D721Med (cell line): ENCODE measurements at places on chromosomes 2 and 18.

DNA sequence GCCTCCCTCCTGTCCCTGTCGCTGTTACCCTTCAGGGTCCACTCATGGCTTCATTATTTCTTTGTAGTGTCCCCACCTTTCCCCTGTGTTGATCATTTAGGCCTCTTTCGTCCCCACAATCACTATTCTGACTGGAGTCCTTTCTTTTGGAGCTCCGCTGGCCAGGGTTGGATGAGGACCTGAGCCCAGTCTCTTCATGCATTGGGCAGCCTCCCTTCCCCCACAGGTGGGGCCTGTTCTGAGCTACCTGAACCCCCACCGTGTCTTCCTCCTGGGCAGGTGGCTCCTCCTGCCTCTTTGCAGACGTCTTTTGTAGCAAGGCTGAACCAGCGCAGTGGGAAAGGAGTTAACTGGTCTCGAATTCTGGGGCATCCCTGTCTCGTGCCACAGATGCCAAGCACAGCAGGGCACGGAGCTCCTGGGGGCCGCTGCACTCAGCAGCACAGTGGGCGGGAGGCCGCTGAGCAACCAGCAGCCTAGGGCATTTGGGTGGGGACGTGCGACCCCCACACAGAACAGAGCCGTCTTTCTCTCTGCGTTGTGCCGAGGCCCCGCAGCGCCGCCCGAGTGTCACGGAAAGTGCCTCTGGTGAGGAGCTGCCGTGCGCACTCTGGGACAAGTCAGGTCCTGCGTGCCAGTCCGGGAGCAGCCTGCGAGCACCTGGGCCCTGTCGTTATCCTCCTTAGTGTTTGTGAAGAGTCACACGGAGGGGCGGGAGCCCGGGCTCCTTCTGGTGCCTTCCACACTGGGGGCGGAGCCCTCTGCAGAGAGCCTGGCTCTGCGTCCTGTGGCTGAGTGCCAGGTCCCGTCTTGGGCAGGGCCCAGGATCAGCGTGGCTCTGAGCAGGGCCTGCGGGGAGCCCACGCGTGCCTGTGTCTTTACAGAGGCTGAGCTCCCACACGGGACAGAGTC lies 130.1 kb downstream of the NFATC1 start:
- DNase-seq: no peak

GRCh38 chr18:13007248-13007560 lies 16.0 kb downstream of the CEP192 start:
- DNase-seq: no peak

GRCh38 chr2:171178993-171179392 lies 18.3 kb upstream of the TLK1 start:
- DNase-seq: no peak

- DNase-seq: peak; percentile 85
Observed at GRCh38 chr2:62456721-62457539, 49.1 kb downstream of the TMEM17 start.

GRCh38 chr2:226903179-226903578 lies 67.3 kb downstream of the RHBDD1 start:
- DNase-seq: no peak

GRCh38 chr2:41194230-41194629 lies 742.3 kb upstream of the SLC8A1 start:
- no peak for DNase-seq

DNA sequence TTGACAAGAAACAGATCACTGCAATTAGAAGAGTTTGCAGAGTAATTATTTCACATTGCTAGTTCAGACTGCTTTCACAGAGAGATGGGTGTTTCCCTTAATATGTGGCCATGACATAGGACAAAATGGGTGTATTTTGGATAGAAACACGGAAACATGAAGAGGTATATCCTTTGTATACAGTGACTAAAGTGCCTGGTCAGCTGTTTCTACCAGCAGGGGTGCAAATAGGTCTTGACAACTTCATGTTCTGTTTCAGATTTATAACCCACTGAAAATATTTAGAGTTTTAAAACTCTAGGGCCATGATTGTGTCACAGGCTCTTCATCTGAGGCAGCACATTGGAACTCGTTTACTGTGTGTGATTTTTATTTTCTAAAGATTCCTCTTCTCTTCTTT lies 357.1 kb upstream of the TNP1 start:
- no peak for DNase-seq

DNA sequence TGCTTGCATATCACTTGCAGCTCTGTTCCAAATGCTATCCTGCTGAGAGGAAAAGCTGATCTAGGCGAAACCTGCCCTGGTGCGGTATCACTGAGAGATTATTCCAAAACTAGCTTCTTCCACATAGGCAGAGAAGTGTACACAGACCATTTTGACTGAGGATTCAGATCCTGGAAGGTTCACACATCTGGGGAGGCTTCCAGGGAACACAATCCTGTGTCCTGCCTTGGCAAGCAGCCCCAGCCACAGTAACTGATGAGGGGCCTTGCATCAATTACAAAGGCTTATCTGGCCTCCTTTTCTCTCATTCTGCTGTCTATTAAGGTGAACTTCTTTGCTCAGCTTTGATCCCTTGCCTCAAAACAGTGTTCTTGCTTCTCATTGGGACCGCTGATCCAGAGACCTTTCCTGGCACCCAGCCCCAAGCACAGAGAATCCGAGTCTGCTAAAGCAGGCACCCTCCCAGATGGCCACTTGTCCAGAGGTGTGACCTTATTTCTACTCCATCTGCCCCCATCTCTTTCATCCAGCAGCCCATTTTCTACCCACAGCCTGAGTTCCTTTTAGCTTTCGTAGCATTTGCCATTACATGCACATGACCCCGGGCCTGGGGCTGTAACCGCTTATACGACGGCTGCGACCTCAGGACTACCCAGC lies 52.3 kb upstream of the ZFP36L2 start:
- DNase-seq: no peak

GRCh38 chr2:231717281-231718171 lies 9.2 kb downstream of the PTMA start:
- DNase-seq: no peak

DNA sequence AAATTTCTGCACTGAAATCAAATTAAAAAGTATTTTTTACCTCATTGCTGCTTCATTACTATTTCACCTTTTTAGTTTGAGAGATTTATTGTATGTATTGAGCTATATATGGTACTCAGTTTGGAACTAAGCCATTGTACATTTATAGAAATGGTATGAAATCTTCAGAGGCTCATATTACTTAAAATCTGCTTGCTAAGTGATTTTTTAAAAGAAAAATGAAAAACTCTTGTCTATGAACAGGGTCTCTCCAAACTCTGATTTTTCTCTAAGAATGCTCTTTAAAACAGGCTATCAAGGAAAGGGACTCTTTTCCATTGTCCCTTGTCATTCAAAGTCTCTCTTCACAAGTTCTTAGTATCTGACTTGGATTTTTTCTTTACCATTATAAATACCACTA lies 31.8 kb downstream of the C1D start:
- no peak for DNase-seq

DNA sequence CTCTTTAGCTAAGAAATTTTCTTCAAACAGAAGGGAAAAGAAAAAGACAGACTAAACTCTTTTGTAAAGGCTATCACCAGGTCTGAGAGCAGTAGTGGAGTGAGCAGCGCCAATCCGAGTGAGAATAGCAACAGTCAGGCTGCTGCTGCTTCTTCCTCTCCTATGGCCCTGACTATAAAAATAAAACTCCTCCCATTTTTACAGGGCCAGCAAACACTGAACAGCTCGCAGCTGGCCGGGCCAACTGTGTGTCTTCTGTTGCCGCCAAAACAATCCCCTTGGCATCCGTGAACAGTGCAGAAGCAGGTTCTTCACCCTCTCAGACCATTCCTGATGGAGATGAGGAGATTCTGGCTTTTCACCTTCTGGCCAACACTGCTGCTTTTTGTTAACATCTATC lies 124.5 kb downstream of the CNTNAP5 start:
- DNase-seq: no peak

DNA sequence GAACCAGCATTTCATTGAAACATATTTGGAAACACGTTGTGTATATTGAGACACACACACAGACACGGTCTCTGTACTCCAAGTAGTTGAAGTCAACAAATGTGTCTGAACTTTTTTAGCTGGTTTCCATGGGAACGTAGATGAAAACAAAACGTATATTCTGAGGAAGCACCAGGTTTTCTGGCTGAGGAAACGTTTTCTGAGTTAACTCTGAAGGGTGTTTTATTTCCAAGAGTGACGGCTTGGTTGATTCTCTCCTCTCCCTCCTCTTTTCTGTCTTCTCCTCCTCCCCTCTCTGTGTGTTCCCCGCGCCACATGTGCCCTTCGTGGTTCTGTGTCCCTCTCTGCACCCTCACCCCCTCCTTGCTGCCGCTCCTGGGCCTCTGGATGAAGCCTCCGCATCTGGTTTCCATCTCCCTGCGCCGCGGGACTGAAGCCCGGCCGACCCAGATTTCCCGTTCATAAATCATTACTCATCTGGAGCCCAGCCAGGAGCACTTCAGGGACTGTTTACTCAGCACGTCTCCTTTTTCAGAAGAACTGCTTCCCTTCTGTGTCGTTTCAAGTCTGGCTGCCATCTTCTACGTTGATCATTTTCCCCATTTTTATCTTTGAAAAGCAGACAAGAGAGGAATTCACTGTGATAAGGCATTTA lies 122.7 kb downstream of the COL6A3 start:
- DNase-seq: no peak

DNA sequence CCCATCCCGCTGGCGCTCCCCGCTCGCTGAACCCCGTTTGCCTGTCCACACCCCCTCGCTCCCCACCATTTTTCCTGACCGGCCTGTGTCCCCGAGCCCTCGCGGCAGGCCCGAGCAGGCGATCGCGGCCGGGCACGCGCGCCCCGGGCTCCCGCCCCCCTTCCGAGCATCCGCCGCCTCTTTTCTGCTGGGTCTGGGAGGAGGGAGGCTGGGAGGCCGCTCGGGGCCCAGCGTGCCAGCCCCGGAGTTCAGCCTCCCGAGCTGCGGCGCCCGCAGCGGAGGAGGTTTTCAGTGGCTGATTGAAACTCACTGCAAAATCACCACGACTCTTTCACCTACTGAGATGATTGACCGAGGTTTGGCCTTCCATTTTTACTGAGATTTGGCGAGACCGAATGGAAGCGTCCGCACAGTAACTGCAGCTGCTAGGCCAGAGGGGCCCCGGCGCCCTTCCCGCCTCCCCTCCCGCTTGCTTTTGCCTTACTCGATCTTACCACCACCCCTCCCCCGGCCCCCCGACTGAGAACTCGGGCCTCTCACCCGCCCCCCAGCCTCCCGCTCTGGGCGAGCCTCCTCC lies 4.8 kb downstream of the SOX11 start:
- no peak for DNase-seq

GRCh38 chr2:64989982-64990614 lies 899 bp downstream of the SLC1A4 start:
- DNase-seq: no peak

GRCh38 chr2:10407841-10408648 lies 40.1 kb downstream of the ODC1 start:
- no peak for DNase-seq

- DNase-seq: no peak
Observed at GRCh38 chr18:73563345-73563744, 584.3 kb downstream of the FBXO15 start.

- no peak for DNase-seq
Observed at GRCh38 chr2:45930396-45930792, 278.9 kb downstream of the PRKCE start.

DNA sequence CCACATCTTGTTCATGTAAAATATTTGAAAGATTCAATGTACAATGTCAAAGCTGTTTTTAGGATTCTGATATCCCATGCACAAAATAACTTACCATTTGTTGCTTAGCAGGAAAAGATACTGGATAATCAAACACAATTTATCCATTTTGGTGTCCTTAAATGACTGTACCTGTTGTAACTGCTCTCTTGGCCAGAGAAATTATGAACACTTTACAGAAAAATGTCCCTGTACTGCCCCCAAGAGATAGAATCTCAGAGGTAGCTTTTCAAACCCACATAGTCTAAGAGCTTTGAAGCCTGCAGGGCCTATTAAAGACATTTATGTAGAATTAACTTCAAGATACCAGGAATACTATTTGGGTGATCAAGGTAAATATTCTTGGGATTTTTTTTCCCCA lies 12.2 kb upstream of the ME2 start:
- no peak for DNase-seq

- DNase-seq: no peak
Observed at GRCh38 chr2:219637842-219638185, 10.4 kb downstream of the SLC4A3 start.

GRCh38 chr2:207330912-207331311 lies 165.2 kb upstream of the KLF7 start:
- no peak for DNase-seq

GRCh38 chr2:212905640-212906201 lies 245.7 kb downstream of the IKZF2 start:
- no peak for DNase-seq

DNA sequence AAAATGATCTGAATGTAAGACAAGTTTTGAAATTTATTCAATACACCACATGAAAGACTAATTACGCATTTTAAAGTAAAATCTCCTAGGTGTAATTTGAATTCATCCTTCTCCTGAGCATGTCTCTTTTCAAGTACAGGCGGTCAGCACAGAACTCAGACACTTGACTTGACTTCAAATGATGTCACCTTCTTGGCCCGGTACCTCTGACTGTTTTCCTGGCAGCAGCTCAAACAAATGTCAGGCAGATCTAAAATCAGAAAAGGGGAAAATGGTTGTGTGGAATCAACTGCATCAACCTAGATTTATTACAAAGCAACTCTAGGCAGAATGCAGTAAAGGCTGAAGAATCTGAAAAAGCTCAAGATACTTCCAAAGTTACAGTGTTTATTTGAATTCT lies 11.4 kb upstream of the PROKR1 start:
- no peak for DNase-seq

DNA sequence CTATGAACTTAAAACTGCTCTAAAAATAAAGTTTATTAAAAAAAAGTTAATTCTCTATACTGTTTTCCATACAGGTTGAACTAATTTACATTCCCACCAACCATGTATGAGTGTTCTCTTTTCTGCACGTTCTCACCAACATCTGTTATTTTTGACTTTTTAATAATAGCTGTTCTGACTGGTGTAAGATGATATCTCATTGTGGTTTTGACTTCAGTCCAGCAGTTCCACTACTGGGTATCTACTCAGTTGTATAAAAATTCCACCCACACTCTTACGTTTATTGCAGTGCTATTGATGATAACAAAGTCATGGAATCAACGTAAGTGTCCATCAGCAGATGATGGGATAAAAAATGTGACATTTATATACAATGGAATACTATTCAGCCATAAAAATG lies 33.7 kb downstream of the SPAG16 start:
- DNase-seq: no peak

DNA sequence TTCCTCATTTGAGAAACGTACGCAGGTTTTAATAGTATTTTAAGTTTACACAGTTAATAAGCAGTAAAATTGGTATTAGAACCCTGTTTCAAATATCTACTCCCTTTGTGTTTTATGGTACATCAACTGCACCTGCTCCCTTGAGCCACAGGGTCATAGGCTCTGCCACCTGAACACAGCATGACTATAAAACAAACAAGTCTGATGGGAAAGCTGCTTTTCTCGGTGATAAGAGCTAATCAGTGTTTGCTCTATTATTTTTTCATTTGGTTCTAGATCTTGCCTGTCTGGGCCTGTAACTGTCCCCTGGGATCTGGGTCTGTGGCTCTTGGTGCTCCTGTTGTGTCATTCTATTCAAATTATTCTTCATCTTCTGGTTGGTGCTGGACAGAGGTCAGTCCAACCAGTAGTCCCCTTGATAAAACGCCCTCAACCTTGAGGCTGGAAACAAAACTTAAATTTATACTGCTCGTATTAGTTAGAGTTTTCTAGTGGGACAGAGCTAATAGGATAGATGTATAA lies 314.8 kb upstream of the LRP1B start:
- DNase-seq: no peak
